ENCODE measurements at places on chromosomes 7 and 10.

- no peak for DNase-seq
Measured at GRCh38 chr7:19465861-19466260, 243.0 kb downstream of the POLR1F start.

DNA sequence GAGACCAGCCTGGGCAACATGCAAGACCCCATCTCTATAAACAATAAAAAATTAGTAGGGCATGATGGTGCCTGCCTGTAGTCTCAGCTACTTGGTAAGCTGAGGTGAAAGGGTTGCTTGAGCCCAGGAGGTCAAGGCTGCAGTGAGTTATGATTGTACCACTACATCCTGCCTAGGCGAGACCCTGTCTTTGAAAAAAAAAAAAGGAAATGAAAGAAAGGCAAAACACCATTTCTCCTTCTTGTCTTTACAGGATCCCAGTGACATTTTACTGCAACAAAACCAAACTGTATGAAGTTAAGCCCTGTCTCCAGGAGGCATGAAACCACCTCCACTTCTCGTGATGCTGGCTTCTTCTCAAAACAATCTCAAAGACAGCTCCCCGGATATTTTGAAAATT lies 29.9 kb upstream of the PBLD start:
- DNase-seq: no peak

DNA sequence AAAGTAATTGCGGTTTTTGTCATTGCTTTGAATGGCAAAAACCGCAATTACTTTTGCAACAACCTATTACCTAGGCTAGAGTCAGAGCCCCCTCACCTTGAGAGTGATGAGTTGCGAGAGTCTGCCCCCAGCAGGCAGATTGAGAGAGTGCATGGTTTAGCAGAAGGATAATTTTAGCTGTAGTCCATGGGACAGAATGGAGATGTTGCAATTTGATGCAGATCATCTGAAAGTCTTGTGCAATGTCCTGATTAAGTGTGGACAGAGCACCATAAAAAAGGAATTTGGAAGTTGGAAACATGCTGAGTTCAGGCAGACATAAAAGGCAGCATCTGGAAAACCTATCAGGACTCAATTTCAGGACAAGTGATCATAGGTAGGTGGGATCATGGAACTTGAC lies 48.7 kb downstream of the GPR141 start:
- DNase-seq: peak; percentile 63

- no peak for DNase-seq
Measured at GRCh38 chr7:70505468-70505867, 626.5 kb upstream of the GALNT17 start.

- DNase-seq: no peak
Measured at GRCh38 chr7:155267436-155267835, 30.2 kb upstream of the INSIG1 start.
